ENCODE measurements at places on chromosomes 4 and X.

GRCh38 chr4:120209706-120210105, 143.1 kb upstream of the MAD2L1 start:
- DNase-seq: no peak

DNA sequence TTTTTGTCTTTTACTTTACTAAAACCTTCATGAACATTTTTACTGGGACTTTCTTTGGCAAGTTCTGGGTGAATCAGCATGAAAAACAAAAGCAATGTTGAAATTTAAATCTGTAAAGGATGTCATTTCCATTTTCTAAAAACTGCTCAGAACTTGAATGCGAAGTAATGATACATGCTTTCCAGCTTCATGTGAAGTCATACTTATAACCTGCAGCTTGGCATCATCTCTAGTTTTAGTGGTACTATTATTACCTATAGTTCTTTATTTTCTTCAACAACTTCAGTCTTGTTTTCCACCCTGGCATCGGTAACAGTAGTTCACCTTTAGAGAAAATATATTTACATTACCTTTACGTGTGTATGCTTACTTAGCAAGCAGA, 421.4 kb upstream of the DIPK2B start:
- DNase-seq: no peak

DNA sequence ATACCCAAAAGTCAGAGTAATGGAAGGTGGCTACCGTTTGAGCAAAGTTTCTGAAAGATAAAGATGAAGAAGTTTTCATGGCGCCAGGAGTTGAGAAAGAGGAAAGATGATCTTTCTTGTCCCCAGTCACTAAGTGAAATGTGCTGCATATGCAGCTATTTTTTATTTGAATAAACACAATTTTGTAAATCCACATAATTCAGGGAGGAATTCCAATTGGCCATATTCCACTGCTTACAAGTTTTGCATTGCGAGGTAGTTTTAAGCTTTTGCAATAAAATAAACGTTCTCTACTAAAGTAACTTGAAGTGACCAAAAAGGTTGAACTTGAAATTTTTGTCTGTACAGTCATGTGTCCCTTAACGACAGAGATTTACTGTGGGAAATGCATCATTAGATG, 139.3 kb upstream of the VCX2 start:
- DNase-seq: no peak

DNA sequence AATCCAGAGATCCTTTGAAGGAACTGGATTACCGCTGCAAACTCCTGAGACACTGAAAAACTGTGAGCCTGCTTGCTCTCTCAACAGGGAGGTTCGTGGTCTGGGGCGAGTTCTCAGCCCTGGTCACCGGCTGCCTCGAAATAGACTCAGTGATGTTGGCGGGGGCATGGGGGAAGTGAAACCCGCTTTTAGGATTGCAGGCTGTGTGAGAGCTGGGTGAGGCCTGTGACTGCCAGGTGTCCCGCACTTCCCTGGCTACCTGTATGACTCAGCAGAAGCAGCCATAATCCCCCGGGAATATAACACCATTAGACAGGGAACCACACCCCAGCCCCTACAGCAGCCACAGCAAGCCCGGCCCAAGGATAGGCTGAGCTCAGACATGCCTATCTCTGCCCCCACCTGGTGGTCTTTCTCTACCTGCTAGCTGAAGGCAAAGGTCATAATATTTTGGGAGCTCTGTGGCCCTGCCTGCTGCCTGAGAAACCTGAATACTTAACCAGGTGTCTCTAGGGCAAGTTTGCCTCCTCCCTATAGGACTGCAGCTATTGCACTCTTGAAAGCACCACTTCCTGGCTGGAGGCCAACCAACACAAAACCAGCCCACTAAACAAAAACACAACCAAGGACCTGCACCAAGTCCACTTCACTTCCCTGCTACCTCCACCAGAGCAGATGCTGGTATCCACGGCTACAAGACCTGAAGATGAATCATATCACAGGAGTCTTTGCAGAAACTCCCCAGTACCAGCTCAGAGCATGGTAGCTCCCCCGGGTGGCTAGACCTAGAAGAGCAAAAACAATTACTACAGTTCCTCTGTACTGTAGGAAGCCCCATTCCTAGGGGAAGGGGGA, 202.0 kb downstream of the RRAGB start:
- no peak for DNase-seq

GRCh38 chr4:118739022-118739713, 54.0 kb downstream of the METTL14 start:
- DNase-seq: no peak

- DNase-seq: no peak
Measured at GRCh38 chr4:10197952-10198351, 81.4 kb upstream of the WDR1 start.

DNA sequence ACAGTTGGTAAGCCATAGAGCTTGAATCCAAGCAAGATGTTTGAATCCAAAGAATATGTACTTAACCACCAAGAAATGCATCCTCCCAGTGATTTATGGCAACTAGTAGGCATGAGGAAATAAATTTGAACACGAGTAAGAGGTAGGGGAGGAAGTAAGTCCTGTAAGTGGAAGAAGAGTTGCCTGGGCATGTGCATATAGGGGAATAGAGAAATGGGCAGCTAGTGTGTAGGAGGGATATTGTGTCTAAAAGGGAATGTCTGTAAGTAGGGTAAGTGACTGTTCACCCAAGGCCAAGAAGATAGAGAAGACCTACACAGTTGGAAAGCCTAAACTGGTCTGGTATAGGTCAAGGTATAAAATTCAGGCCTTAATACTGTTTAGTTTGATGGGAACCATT, 4.6 kb downstream of the SH3BGRL start:
- no peak for DNase-seq

GRCh38 chrX:155028129-155028528, 1.5 kb downstream of the FUNDC2 start:
- no peak for DNase-seq

GRCh38 chr4:119310826-119311225, 11.1 kb downstream of the FABP2 start:
- DNase-seq: no peak

DNA sequence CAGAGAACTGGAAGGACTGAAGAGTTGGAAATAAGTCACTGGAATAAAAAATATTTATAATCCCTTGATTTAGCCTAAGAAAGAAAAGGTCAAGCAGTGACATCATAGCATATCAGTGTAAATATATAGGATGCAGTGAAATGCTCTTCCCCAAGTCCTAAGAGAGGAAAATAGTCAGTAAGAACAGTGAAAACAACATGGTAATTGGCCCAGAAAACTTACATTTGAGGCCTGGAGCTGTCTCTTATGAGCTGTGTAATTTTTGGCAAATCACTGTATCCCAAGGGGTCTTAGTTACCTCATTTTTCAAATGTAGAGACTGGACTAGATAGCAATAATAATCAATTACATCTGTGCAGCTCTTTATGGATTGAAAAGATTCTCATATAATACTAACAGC, 255.7 kb upstream of the AR start:
- DNase-seq: no peak

DNA sequence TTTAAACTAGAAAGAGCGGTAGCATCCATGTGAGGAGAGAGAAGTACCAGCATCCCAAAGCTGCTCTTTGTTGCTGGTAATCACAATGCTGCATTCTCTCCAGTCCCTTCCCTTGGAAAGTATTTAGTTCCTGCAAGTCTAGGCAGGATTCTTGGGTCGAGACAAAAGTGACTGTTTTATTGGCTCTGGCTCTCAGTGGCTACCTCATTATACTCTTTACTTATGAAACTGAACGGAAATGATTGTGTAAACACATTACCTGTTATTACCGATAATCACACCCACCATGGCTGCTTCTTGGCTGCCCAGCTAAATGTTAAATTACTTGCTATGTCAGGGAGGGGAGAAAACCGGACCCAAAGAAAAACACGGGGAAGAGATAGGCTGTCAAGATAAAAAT, 26.2 kb downstream of the ATXN3L start:
- no peak for DNase-seq

DNA sequence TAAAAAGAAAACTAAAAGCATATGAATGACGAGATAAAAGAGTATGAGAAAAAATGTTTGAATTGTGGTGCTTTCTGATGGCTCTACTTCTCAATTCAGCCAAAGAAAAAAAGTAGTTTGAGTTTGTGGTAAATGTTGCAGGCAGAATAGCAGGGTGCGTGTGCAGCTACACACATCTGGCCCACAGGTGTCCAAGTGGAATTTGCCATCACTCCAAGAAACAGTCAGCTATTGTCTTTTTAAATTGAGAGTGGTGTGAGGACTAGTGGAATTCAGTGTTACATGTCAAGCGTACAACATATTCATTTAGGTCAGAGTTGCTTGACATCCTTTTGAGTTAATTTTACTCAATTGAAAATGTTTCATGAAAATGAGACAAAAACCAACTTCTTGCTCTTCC, 424.8 kb upstream of the MAD2L1 start:
- no peak for DNase-seq

DNA sequence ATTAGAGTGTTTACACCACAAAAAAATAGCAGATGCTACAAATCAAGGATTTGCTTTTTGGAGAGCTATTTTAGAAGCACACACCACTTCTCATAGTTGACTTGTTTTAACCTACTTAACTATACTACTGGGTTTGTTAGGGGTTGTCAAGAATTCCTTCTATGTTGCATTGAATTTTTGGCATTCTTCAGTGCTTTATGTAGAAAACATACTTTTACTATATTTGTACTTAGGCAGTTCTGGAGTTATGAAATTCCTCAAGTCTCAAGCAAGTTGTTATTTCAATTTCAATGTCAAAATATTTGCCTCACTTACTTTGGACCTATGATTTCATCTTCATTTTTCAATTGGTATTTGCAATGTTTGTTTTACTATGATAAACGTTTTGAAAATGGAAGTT, 449.6 kb downstream of the GLUD2 start:
- DNase-seq: peak; percentile 55

GRCh38 chr4:140367738-140368137, 5.7 kb upstream of the SCOC start:
- DNase-seq: peak; percentile 57

DNA sequence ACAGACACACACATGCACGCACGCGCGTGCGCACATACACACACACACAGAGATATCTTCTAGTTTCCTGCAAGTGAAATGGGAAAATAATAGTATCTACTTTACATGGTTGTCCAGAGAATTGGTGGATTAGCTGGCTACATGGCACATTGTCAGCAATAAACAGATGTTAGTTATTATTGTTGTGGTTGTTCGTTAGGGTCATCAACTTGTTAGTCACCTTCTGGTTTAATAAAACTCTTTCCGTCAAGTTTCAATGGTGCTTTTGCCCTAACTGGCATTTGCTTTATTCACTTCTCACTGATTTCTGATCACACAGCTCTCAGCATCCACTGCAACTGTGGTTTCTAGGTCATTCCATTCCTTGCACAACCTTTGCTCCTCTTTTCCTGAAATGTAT, 25.4 kb upstream of the RASL11B start:
- no peak for DNase-seq

- DNase-seq: no peak
Measured at GRCh38 chr4:82560853-82561785, 669 bp downstream of the TMEM150C start.

DNA sequence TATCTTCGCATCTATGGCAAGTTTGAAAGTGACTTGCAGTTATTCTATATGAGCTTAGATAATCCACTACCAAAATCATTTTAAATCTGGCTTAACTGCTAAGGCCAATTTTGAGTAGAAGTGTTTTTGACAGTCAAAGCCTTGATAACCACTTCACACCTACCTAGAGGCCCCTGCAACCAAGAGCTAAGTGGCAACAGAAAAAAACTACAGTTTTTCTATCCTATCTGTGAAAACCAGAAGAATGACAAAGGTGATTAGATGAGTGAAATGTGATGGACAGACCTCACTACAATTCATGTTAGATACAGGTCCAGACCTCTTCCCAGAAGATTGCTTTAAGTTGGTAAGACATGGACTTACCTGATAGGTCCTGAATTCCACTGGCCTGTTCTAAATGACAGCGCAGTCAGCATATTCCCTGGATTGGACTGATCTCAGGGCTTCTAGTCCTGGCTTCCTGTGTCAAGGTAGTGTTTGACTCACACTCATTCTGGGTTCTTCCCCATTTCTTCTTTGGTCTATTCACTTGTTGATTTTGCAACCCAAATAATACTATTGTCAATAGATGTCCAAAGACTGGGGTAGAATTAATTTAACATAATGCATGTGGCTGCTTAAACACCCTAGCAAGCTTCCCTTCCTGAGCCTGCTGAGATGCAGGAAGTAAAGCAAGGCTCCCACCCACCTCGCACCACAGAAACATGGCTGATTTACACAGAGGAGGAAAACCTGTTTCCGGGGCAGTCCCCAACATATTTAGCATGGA, 65.1 kb downstream of the PPP3CA start:
- no peak for DNase-seq

DNA sequence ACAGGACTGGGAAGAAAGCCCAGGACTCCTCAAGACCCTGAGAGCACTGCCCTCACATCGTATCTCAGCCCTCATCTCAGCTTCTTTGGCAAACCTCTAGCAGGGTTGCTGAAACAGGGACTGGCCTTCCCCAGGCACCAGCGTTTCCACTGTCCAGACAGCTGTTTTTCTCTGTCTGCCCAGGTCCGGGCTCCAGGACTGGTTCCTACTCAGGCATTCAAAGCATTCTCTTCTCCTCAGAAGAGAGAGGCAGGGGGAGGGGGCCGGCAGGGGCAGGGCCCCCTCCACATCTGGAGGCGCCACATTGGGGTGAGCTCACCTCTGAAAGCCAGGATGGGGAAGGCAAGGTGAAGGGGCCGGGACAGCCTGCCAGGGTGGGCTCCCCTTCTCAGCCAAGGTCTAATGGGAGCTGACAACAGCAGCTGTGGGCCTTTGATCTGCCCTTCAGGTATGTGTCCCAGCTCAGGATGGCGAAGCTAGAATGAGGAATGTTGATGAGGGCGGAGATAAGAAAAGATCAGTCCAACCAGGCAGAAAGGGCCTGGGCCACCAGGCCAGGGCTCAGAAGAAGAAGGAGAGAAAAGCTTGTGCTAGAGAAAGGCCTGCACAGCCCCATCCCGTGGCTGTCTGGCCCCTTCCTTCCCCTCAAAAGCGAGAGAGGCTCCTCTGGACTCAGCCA, 60.4 kb downstream of the PJA1 start:
- no peak for DNase-seq

GRCh38 chrX:5155301-5155700, 1073.4 kb downstream of the NLGN4X start:
- no peak for DNase-seq
